Hematopoietic multipotent progenitor cell treated with erythropoietin and hydrocortisone succinate and interleukin-3 and kit ligand, for 6 days (in vitro differentiated cells): ENCODE measurements at places on chromosomes 7 and 10.

- no peak for DNase-seq
Observed at GRCh38 chr10:43012578-43012977, 64.3 kb upstream of the RET start.

- DNase-seq: no peak
Observed at GRCh38 chr10:131140606-131141005, 170.9 kb downstream of the TCERG1L start.

- DNase-seq: no peak
Observed at GRCh38 chr10:42475168-42476098, 162.9 kb downstream of the ZNF33B start.

DNA sequence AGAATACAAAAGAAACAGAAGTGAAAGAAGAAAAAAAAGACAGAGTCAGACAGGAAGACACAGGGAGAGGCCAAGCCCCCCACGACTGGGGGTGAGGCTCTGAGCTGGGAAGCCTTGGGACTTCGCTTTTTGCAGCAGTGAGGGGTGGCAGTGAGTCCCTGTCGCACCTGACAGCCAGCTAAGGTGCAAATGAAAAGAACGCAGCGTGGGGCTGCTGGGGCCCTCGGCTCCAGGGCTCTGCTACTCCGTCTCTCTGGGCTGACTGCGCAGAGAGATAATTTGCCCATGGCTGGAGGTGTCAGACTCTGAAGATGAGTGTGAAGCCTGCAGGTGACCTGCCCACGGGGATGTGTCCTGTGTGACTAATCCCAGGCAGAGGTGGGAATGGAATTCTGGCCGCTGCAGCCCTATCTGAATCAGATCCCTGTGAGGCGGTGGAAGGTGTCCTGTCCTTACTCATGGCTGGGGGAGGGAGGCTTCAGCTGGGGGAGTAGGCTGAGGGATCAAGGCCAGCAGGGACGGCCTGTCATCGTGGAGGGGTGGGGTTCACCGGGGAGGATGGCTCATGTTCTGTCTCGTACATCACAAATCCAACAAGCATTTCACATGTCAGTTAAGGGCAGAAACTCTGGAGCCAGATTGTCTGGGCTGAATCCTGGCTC is 96.4 kb downstream of the SLIT1 start:
- no peak for DNase-seq

GRCh38 chr7:109479388-109479787 is 909.7 kb downstream of the DNAJB9 start:
- DNase-seq: peak; percentile 2

- DNase-seq: no peak
Observed at GRCh38 chr10:49631975-49632374, 18.1 kb downstream of the CHAT start.

GRCh38 chr10:131461093-131461492 is 149.6 kb upstream of the TCERG1L start:
- no peak for DNase-seq
